ENCODE measurements at places on chromosomes 1 and 21. TPM values are rescaled to one million over a fixed set of nuclear protein-coding genes. Genes with fewer than 3 reads are reported as not detected.

DNA sequence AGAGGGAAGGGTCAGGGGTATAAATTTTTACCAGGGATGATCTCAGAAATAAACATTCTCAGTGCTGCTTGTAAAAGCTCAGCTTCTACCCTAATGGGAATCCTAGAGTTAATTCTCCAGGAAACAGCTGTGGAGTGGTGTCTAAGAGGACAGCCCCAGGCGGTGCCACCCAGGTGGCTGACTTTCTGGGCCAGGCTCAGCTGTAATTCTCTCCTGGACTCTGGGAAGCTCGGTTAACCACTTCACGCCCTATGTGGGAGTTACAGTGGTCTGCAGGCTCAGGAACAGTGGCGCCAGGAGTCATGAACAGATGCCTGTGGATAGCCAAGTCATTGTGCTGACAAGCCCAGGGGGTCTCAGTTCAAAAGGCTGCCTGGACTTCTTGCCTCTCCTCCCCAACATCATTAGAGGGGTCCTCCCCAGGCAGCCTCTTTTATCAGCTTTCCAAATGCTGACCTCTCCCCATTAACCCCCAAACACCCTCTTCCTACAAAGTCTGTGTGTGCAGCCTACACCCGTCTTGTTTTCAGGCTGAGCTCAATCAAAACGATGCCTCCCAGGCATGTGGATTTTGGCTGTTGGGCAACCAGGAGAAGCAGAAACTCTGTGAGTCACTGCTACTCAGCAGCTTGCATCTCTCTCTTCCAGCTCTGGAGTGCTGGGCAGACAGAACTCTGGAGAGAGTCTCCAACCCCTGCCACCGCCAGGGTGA is 1.2 kb downstream of the HHIPL2 start:
- H3K27ac ChIP-seq: no peak overlapping the region
- H3K36me3 ChIP-seq: no peaks in the 10 kb centered on the region
- peaks cover 4% of the 10 kb centered on the region for H3K27me3 ChIP-seq
- no peak overlapping the region for H3K4me3 ChIP-seq
- no peak for DNase-seq

DNA sequence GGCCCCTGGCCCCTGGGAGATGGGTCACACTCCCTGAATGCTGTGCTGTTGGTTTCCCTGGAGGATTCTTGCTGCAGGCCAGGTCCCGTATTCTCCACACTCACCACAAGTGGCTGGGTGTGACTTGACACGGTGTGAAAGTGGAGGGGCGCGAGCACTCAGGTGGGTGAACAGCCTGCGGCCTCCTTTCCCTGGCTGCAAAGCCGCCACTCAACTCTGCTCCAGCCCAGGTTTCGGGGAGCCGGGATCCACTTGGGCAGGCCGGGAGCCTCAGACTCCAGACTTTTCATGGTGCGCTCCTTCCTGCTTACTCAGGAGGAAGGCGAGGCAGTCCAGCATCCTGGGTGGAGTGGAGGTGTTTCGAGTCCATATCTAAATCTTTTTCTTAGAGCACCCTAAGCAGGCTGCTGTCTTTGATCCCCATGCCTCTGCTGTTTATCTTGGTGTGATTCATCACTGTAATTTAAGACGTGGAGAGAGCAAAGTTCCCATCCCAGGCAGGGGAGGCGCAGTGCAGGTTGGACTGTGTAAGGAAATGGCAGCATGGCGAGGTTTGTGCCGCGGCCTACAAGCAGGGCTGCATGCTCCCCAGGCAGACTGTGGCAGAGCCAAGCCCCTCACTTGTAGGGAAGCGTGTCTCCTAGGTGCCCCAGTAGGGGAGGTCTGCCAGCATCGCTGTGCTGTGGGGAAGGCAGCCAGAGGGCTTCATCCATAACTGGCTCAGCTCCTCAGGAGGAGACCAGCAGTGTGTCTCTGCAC is 29.6 kb downstream of the VANGL1 start:
- DNase-seq: no peak
- no peaks in the 10 kb centered on the region for H3K27me3 ChIP-seq
- H3K4me3 ChIP-seq: no peak overlapping the region
- no peaks in the 10 kb centered on the region for H3K4me1 ChIP-seq
- H3K36me3 ChIP-seq: no peaks in the 10 kb centered on the region
- no peak overlapping the region for H3K27ac ChIP-seq

GRCh38 chr1:171128463-171128862 is 37.8 kb downstream of the FMO3 start:
- H3K36me3 ChIP-seq: no peaks in the 10 kb centered on the region
- H3K27ac ChIP-seq: no peak overlapping the region
- no peaks in the 10 kb centered on the region for H3K4me1 ChIP-seq
- no peak for DNase-seq
- H3K27me3 ChIP-seq: no peaks in the 10 kb centered on the region

DNA sequence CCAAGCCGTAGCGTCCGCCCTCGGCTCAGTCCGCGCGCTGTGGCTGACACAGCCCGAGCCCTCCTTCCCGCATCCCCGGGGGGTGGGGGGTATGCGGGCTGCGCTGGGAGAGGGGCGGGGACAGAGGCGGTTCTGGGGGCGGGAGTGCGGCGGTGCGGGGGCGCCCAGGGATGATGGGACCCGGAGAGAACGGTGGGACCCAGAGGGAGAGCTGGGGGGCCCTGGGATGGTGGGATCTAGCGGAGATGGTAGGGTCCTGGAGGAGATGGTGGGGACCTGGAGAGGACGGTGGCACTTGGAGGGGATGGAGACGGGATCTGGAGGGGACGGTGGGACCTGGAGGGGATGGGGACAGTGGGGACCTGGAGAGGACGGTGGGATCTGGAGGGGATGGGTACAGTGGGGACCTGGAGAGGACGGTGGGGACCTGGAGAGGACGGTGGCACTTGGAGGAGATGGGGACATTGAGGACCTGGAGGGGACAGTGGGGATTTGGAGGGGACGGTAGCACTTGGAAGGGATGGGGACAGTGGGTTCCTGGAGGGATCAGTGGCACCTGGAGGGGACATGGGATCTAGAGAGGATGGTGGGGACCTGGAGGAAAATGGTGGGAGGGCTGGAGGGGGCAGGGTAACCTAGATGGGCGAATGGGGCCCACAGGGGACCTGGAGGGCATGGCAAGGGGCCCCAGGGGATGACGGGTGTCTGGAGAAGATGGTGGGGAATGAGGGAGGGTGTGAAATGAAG is 477 bp downstream of the SNAP47 start:
- H3K27me3 ChIP-seq: no peaks in the 10 kb centered on the region
- no peak for DNase-seq

- no peaks in the 10 kb centered on the region for H3K27me3 ChIP-seq
- H3K27ac ChIP-seq: no peak overlapping the region
- H3K4me1 ChIP-seq: no peaks in the 10 kb centered on the region
- H3K36me3 ChIP-seq: no peaks in the 10 kb centered on the region
- H3K4me3 ChIP-seq: no peak overlapping the region
- DNase-seq: no peak
These were observed 115.1 kb downstream of the SLC30A10 start for GRCh38 chr1:219813294-219813693.

DNA sequence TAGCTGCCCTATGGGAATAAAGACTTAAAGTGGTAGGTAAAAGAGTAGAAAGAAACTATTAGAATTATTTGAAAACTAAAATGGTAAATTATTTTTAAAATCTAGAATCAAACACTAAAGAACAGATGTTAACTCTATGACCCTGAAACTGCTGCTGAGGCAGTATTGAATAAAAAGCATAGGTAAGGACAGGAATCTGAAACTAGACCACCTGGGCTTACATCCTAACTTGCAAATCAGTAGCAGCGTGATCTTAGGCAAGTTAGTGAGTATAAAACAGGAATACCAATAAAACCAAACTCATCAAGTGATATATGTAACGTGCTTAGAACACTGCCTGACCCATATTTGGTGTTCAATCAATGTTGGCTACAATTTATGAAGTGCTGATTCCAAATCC is 257.9 kb downstream of the VAV3 start:
- no peak overlapping the region for H3K4me3 ChIP-seq
- H3K27ac ChIP-seq: no peak overlapping the region
- H3K27me3 ChIP-seq: no peaks in the 10 kb centered on the region
- H3K36me3 ChIP-seq: no peaks in the 10 kb centered on the region

DNA sequence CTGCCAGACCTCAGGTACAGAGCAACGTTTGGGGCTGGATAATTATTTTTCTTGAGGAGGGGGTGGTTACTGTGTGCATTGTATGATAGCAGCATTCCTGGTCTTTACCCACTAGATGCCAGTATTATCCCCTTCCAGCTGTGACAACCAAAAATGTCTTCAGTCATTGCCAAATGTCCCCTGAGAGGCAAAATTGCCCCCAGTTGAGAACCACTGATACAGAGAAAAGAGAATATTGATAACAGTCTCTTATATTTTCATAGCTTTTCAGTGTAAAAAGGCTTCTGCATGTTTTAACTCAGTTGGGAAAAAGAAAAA is 51.8 kb upstream of the SYT14 start:
- no peak overlapping the region for H3K27ac ChIP-seq
- DNase-seq: no peak
- H3K4me3 ChIP-seq: no peak overlapping the region
- H3K27me3 ChIP-seq: peaks cover 9% of the 10 kb centered on the region
- H3K36me3 ChIP-seq: no peaks in the 10 kb centered on the region

DNA sequence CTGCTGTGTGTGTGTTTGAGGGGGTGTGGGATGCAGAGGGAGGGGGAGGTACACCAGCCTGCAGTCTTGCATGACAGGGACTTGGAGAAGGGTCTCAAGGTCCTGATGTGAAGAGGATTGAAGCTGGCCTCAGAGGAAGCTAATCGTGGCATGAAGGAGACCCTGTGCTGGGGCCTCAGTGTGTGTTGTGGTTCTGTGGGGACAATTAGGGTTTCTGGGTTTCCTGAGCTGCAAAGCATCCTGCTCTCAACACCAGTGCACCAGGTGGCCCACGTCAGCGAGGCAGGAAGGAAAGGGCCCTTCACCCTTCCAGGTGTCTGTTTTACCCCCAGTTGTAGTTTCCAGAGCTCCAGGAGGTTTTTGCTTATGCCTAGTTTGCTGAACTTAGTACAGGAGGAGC is 52.8 kb downstream of the TENT5C start:
- no peak overlapping the region for H3K27ac ChIP-seq
- peak; percentile 57 for DNase-seq
- peaks cover 92% of the 10 kb centered on the region for H3K4me1 ChIP-seq
- no peaks in the 10 kb centered on the region for H3K36me3 ChIP-seq

GRCh38 chr1:248779350-248779749 is 23.8 kb upstream of the LYPD8 start:
- H3K36me3 ChIP-seq: no peaks in the 10 kb centered on the region
- H3K4me3 ChIP-seq: no peak overlapping the region
- H3K4me1 ChIP-seq: no peaks in the 10 kb centered on the region
- H3K27ac ChIP-seq: no peak overlapping the region
- no peak for DNase-seq

DNA sequence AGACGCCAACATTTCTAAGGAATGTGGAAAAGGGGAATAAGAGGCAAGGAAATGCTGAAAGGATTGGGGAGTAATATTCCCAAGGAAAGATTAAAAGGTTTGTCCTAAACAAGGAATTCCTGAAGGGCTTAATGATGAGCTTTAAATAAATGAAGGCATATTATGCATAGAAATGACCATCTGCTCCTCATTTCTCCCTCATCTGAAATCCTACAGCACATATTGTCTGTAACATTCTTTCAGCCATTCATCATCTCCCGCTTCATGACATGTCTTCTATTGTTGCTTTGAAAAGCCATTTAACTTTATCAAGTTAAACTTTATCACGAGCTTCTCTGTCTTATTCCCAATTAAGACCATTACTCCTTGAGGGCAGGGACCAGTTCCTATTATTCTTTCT is 608.7 kb upstream of the PLXNA2 start:
- no peak overlapping the region for H3K27ac ChIP-seq
- H3K27me3 ChIP-seq: no peaks in the 10 kb centered on the region
- no peaks in the 10 kb centered on the region for H3K4me1 ChIP-seq
- H3K4me3 ChIP-seq: no peak overlapping the region
- no peaks in the 10 kb centered on the region for H3K36me3 ChIP-seq
- DNase-seq: no peak

DNA sequence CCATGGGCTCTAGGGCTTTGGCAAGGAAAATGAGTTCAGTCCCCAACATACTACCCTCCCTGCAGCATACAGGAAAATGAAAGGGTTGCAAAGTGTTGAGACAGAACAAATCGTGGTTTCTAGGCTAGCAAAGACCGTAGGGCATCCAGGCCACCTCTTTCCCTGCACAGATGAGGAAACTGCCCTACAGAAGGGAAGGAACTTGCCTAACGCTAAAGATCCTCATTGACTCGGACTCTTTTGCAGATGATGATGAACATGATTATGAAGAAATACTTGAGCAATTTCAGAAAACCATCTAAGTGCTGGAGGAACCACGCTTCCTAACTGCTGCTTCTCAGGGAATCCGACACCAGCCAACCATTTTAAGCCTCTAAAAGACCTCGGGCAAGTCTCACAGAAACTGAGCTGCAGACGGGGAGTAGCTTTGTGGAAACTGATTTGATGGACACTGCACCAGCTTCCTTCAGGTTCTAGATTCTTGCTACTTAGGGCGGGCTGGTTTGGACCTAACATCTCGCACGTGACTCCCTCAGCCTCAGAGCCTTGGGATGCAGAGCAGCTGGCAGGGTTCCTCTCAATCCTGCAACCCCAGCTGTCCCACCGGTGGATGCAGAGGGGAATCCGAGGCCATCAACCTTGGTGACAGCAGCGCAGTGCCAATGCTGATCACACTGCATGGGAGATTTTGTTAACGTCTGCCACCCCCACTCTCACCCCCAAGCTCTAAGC is 13.4 kb downstream of the THEMIS2 start:
- H3K4me3 ChIP-seq: no peak overlapping the region
- no peaks in the 10 kb centered on the region for H3K27me3 ChIP-seq
- peak overlapping the region; percentile 77 for H3K27ac ChIP-seq
- peaks cover 70% of the 10 kb centered on the region for H3K36me3 ChIP-seq
- peaks cover 91% of the 10 kb centered on the region for H3K4me1 ChIP-seq

DNA sequence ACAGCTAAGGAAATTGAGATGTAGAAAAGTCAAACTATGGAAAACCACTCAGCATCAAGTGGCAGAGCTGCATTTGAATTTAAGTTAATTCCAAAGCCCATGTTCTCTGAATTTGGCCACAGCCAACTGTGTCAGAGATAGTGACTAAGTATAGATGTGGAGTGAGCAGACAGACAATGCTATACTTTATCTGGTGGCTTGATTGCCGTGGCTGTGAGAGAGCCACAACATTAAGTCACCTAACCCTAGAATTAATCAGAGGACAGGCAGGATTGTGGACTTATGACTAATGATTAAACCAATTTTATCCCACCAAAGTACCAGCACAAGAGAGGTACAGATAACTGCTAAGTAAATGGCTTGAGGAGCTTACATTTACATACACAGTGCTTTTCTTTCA is 209.8 kb downstream of the TPR start:
- H3K36me3 ChIP-seq: no peaks in the 10 kb centered on the region
- DNase-seq: no peak
- H3K4me3 ChIP-seq: no peak overlapping the region

GRCh38 chr1:110785612-110786011 is 87.3 kb upstream of the CD53 start:
- H3K27me3 ChIP-seq: no peaks in the 10 kb centered on the region
- DNase-seq: no peak
- H3K4me1 ChIP-seq: peaks cover 63% of the 10 kb centered on the region

GRCh38 chr1:183379951-183380350 is 38.2 kb downstream of the NMNAT2 start:
- H3K27ac ChIP-seq: no peak overlapping the region
- no peaks in the 10 kb centered on the region for H3K27me3 ChIP-seq
- no peaks in the 10 kb centered on the region for H3K36me3 ChIP-seq
- no peaks in the 10 kb centered on the region for H3K4me1 ChIP-seq

GRCh38 chr1:26788836-26789611 is 1.3 kb downstream of the PIGV start:
- peak; percentile 92 for DNase-seq
- peak overlapping the region; percentile 97 for H3K27ac ChIP-seq
- peak overlapping the region; percentile 84 for H3K4me3 ChIP-seq
- H3K4me1 ChIP-seq: peaks cover 67% of the 10 kb centered on the region

The PRELP gene
- not detected for total RNA-seq

The ANGPTL1 gene
- not detected for total RNA-seq

The ANKRD13C gene
- total RNA-seq: 37.4 TPM

The A3GALT2 gene
- not detected for total RNA-seq

The GUCA2A gene
- total RNA-seq: not detected

The ATAD3C gene
- 0.28 TPM for total RNA-seq

The SSX2IP gene
- total RNA-seq: 5.5 TPM

The GGPS1 gene
- 20.6 TPM for total RNA-seq

All from CD4-positive, alpha-beta T cell (primary cell).